ENCODE measurements at places on chromosomes 4 and X.
A peak's percentile ranks its signal among the peaks of the same experiment; 100 is the strongest.

DNA sequence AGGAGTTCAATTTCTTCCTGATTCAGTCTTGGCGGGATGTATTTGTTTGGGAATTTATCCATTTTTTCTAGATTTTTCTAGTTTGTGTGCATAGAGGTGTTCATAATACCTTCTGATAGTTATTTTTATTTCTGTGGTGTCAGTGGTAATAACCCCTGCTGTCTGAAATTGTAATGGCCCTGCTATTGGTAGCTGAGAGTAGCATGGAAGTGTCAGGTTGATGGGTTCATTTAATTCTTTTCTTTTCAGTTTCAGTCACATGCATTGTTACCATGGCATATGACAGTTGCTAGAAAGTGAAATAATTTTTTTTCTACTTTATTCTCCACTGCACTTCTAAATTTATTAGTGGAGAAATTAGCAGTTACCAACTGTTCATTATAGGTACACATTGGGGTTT lies 20.7 kb downstream of the AR start:
- DNase-seq = no peak

DNA sequence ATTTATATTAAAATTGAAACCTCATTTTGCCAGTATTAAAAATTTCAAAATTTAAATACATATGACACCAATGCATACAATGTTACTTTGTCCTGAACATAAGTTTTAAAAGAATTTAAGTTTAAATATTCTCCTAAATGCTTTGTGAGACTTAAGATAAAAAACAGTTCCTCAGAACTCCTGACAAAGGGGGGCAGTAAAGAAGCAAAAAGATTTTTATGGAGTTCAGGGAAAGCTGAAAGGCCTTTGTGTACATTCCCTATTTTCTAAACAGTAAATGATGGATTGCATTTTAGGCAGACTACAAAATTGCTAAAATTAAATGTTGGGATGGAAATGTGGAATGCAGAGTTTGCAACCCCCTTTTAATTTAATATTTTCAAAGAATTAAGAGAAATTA lies 81.7 kb downstream of the SNCA start:
- no peak for DNase-seq

GRCh38 chr4:27917381-27917780 lies 1056.7 kb downstream of the STIM2 start:
- no peak for DNase-seq

DNA sequence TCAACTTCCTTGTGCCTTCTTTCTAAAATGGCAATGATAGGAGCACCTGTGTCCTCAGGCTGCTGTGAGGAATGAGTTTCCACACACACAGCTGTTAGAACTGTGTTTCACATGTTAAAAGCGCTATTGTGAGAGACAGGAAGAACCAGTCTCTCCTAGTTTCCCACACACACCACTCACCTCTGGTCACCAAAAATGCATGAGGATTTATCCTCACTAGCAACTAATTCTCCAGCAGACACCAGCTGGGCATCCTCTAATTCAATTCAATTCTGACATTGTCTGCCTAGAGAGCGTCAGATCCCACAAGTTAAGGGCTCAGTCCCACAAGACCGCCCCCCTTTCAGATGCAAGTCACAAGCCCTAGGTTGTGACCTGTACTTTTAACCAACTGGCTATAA lies 29.0 kb upstream of the SLC2A9 start:
- DNase-seq = no peak

DNA sequence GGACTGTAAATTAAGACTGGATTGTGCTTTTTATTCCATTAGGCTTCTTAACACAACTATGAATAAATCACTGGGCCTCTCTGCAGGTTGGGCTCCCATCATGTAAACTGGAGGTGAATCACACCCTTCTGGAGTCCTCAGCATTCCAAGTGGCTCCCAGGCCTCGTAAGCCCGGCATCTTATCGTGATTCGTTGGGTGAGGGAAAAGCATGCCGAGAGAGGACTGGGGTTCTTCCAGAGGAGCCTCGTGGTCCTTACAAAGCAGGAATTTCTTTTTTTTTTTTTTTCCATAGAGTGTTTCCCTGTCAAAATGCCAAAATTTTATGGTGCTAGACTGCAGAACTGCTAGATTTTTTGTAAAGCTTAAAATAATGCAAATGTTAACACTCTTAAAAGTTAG lies 20.0 kb downstream of the CLDN22 start:
- DNase-seq = no peak

DNA sequence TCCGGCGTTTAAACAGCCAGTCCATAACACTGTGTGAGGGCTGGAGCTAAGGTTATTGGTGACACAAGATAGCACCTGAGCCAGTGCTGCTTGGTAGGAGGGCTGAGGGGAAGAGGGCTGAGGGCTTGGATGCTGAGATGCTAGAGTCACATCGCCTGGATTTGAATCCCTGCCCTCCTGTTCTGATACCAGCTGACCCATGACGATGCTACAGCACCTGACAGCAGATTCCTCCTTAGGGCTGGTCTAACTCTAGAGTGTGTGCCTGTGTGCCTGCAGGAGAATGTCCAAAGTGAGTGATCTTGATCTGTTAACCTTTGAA lies 102.5 kb downstream of the PTTG2 start:
- no peak for DNase-seq

- no peak for DNase-seq
Observed at GRCh38 chr4:6337331-6337935, 67.8 kb downstream of the WFS1 start.

- DNase-seq = no peak
Observed at GRCh38 chrX:75421688-75422230, 101.1 kb downstream of the ZDHHC15 start.

GRCh38 chrX:129719931-129720530 lies 18.7 kb upstream of the XPNPEP2 start:
- no peak for DNase-seq

DNA sequence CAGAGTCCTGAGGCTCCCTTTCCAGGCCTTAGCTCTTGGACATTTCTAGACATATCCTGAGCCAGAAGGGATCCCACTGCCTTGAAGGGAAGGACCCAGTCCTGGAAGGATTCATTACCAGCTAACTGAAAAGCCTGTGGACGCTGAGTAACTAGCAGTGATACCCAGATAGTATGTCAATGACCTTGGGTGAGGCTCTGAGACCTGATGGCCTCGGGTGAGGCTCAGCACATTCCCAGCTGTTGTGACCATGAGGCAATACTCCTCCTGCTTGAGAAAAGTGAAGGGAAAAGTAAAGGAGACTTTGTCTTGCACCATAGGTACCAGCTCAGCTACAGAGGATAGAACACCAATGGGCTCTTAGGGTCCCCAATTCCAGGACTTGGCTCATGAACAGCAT lies 268.1 kb downstream of the DKK2 start:
- DNase-seq = no peak

- no peak for DNase-seq
Observed at GRCh38 chr4:184441461-184442313, 32.7 kb downstream of the IRF2 start.

DNA sequence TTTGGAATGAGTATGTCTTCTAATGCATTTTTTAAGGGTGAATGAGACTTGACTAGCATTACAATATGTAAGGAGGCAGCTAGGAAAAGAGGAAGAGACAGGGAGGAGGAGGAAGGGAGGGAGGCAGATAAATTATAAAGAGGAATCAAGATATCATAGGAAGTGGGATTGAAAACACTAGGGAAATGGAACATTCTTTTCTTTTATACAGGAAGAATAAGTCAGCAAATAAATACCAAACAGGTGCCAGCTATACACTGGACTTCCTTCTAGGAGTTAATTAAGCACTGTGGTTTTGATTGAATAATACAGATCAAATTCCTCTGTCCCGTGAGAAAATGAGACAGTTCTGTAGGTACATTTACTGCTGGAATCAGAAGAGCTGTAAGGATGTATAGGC lies 78.6 kb downstream of the PACRGL start:
- no peak for DNase-seq

GRCh38 chr4:151105454-151106032 lies 6.1 kb downstream of the RPS3A start:
- no peak for DNase-seq

- DNase-seq = no peak
Observed at GRCh38 chrX:104428231-104428630, 137.8 kb upstream of the IL1RAPL2 start.

DNA sequence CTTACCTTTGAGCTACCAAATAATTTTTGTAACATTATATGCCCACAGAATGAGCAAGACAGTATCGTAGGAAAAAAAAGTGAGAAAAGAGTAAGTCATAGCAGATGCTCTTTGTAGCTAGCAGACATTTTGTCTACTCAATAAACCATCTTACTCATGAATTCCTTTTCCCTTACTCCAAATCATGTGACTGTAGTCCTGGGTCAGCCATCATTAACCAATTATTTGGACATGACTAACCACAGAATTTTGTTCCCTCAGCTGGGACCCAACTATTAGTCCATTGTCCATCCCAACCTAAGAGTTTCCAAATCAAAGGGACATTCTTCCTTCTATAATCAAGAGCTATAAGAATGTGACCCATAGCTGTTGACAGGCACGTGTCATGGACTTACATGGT lies 11.4 kb downstream of the UBE2D3 start:
- no peak for DNase-seq

- no peak for DNase-seq
Observed at GRCh38 chr4:65340382-65341109, 329.7 kb downstream of the EPHA5 start.

GRCh38 chrX:151680805-151681204 lies 14.5 kb upstream of the PRRG3 start:
- peak; percentile 4 for DNase-seq

DNA sequence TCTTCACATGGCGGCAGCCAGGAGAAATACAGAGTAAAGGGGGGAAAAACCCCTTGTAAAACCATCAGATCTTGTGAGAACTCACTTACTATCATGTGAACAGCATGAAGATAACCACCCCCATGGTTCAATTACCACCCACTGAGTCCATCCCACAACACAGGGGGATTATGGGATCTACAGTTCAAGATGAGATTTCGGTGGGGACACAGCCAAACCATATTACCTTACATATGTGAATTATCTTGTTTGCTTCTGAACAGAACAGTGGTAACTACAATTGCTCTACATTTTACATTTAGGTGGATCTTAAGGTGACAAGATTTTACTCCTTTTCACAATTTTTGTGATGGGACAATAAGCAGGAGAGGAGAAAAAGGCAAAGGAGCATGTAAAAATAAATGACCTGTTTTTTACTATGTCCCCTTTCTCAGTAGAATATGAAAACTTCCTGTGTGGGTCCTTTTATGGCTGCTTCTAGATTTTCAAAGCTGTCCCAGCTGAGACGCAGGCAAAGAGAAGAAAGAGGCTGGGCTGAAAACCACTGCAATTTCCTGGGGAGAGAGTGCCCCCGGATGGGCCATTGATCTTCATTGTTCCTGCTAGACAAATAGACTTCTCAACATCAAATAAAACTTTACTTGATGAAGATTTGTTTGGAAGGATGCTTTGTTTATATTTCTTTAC lies 45.9 kb upstream of the PGM2 start:
- DNase-seq = peak; percentile 5

GRCh38 chr4:1050486-1051213 lies 39.2 kb downstream of the FGFRL1 start:
- DNase-seq = no peak

DNA sequence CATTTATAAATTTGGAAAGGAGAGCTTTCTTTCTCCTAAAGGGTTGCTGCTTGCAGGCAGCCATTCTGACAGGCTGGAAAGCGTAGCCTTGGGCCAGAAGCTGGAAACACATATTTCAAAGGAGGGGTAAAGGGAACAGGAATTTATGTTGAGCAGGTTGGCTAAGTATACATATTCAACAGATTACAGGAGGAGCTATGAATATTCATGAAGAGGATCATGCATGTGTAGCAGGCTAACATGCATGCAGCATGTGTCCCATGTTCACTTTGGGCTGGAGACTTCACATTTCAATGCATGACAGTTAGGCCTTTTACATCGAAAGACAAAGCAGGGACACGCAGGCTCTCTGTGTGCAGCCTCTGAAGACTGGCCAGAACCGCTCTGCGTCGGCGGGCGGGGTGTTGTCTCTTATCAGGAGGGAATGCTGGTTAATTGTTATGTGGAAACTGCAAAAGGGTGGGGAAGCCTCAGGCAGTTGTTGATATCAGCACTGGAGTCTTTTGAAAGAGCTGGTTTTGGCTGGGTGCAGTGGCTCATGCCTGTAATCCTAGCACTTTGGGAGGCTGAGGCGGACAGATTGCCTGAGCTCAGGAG lies 31.5 kb downstream of the CASP3 start:
- no peak for DNase-seq

- DNase-seq = no peak
Observed at GRCh38 chr4:85411386-85411785, 63.6 kb upstream of the ARHGAP24 start.

DNA sequence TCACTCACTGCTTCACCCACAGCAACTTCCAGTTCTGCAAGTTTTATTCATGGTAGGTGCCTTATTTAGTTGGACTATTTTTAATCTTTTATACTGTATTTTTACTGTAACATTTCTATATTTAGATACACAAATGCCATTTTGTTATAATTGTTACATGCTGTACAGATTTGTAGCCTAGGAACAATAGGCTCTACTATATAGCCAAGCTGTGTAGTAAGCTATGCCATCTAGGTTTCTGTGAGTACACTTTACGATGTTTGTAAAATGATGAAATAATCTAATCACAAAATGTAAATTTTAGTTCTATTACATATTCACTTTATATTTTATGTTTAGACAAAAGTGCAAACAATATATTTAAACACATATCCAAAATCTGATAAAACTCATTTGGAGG lies 1187.8 kb downstream of the TECRL start:
- DNase-seq = no peak

- no peak for DNase-seq
Observed at GRCh38 chrX:101530944-101531343, 19.4 kb upstream of the ARMCX1 start.

- no peak for DNase-seq
Observed at GRCh38 chr4:60463857-60464502, 736.1 kb upstream of the ADGRL3 start.

DNA sequence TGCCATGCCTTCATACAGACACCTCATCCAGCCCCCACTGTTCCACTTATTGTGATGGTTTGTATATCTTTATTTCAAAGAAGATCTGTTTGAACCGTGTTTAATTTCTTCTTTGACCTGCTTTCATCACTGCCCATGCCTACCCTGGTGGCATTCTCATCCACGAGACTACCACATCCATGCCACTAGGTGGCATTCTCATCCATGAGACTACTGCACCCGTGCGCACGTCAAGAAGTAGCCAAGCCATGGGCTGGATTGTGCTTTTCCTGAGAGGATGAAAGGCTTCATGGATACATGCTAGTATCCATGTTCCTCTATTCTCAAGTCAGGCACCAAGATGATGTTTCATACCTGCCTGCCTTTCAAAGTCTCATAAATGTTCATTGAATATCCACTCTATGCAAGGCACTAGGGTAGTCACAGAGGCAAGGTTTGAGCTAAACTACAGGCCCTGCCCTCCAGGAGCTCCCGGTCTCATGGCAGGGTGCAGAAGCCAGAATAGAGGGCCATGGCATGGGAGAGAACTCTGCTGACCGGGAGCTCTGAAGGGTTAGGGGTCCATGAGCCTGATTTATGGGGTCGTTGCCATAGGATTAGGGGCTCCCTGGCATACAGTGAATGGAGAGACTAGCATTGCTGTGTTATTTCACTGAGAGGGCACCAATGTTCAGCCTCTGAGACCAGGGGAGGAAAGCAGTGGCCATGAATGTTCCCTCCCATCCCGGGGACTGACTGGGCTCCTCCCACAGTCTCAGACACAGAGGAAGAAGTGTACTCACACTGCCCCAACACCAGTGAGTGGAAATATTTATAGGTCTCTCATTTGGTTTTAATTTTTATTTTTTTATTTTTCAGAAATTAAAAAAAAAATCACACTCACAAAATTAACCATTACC lies 24.8 kb upstream of the EOLA2 start:
- no peak for DNase-seq

Data from stimulated activated CD8-positive, alpha-beta memory T cell treated with anti-CD3 and anti-CD28 coated beads, Interleukin-15, amount 100 ng/mL, for 4 hours (primary cell).